Coronary artery (tissue), 2 donors: ENCODE measurements at places on chromosomes 13 and 19.

DNA sequence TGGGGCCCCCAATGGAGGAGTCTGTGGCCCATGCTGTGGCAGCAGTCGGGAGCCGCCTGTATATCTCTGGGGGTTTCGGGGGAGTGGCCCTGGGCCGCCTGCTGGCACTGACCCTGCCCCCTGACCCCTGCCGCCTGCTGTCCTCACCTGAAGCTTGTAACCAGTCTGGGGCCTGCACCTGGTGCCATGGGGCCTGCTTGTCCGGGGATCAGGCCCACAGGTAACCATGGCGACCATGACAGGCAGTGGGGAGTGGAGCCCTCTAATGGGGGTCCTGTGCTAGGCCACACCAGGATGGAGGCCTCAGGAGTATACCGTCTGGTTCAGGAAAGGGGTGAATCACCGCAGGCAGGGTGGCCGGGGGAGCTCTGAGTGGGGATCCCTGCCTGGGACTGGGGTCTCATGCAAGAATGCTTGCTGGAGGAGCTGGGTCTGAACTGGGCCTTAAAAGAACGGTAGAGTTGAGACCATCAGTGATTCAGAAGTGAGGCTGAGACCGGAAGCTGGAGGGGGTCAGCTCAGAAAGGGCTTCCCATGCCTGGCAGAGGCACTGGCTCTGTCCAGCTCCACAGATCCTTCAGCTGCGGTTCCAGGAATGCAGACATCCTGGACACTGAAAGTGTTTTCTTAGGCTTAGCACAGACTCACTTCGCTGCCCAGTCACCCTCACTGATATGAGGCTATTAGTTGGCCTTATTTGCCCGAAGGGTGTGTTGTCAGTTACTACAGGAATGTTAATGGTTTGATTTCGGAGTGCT lies 29.1 kb downstream of the CNFN start:
- DNase-seq = no peak

DNA sequence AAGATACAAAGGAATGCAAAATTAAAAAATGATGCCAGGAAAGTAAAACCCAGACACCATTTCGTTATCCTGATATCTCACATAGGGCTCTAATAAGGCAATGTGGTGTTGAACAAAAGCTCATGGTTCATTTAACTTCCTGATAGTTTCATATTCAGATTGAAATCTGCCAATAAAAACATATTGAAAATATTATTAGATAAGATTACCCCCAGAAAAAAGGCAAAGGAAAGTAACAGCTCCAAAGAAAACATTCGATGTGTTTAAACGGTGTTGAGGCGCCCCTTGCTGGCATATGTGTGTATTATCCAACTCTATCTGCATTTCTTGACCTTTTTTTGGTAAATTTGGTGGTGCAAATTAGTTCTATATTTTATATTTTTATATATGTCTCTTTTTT lies 75.9 kb downstream of the ESD start:
- DNase-seq = no peak

DNA sequence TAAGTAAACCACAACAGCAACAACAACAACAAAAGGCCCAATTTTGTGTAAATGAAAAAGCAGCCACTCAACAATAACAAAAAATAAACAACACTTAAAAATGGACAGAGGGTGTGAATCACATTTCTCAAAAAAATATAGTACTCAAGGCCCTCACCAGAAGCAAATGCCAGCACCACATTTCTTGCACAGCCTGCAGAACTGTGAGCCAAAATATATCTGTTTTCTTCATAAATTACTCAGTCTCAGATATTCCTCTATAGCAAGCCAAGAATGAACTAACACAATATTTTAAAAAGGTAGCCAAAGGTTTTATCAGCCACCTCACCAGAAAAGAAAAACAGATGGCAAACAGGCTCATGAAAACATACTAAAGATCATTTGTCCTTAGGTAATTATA lies 3.9 kb upstream of the CD33 start:
- no peak for DNase-seq

- DNase-seq = no peak
Measured at GRCh38 chr13:45928176-45928575, 76.6 kb upstream of the SIAH3 start.

GRCh38 chr19:10815007-10815536 lies 20.9 kb downstream of the TMED1 start:
- no peak for DNase-seq

- DNase-seq = no peak
Measured at GRCh38 chr13:104740641-104741222, 1674.5 kb upstream of the SLC10A2 start.

- peak; percentile 91 for DNase-seq
Measured at GRCh38 chr19:48819366-48819816, 8.6 kb upstream of the BCAT2 start.

GRCh38 chr13:28392428-28392827 lies 102.5 kb downstream of the FLT1 start:
- DNase-seq = no peak
